ENCODE measurements at places on chromosomes 5 and 9.

DNA sequence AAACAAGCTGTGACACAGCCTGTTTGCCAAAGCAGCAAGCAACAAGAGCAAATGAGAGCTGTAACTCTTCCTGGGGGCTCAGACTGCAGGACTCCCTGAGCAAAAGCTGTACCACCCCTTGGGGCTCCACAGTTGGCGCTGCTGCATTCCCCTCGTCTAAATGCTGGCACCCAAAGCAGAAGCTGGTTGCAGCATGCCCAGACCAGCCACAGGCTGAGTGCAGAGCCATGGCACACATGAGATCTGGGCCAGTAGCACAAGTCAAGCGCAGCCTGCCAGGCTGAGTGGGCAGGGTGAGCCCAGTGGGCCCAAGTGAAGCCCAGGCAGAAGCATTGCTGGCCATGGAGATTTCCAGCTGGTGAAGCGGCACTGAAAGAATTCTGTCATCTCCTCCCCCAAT, 157.3 kb upstream of the GRAMD2B start:
- DNase-seq, result no peak

- DNase-seq, result no peak
These were observed 8.0 kb downstream of the PDLIM4 start for GRCh38 chr5:132265336-132266030.

GRCh38 chr5:168147568-168148360, 143.7 kb upstream of the WWC1 start:
- no peak for DNase-seq

DNA sequence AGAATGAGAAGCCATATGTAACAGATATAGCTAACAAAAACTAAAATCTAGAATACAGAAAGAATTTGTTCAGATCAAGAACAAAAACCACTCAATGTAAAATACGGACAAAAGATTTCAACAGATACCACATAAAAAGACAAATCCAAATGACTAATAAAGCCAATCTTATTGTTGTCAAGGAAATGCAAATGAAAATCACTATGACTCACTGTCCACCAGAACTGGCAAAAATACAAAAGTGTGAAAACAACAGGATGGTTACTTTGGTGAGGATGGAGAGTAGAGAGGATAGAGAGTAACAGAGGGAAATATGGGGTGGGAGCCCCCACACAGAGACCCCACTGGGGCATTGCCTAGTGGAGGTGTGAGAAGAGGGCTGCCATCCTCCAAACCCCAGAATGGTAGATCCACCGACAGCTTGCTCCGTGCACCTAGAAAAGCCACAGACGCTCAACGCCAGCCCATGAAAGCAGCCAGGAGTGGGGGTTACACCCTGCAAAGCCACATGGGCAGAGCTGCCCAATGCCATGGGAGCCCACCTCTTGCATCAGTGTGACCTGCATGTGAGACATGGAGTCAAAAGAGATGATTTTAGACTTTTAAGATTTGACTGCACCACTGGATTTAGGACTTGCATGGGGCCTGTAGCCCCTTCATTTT, 15.2 kb upstream of the RHOBTB3 start:
- DNase-seq, result no peak

DNA sequence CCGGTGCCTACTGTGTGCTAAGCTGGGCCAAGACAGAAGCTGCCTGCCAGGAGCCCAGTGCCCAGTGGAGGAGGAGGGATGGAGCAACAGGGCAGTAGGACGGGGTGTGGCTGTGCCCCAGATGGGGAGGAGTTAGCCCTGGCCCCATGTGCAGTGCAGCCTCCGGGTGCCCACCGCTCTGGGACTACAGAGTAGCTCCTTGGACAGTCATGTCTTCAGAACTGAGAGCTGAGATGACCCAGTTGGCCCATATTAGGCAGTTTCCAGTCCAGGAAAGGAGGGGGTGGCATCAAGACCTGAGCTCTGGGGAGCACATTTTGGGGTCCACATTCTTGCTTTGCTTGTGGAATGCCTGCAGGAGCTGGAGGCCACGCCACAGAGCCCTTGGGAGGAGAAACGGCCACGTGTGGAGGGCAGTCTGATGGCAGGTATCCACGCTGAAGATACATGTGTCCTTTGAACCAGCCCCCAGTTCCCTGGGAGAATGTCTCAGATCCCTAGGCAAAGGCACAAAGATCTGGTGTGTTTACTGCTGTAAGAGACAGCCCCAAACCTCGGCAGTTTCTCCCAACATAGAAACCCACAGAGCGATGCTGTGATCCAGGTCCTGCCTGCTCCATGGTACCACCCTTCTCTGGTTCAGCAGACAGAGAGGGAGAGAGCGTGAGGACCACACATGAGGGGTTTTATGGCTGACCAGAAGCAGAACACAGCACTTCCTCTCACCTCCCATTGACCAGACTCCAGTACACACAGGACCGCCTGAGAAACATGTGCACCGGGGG, 46.8 kb upstream of the FCN1 start:
- no peak for DNase-seq

- DNase-seq, result no peak
These were observed 560.7 kb downstream of the HTR1A start for GRCh38 chr5:63401436-63402046.

DNA sequence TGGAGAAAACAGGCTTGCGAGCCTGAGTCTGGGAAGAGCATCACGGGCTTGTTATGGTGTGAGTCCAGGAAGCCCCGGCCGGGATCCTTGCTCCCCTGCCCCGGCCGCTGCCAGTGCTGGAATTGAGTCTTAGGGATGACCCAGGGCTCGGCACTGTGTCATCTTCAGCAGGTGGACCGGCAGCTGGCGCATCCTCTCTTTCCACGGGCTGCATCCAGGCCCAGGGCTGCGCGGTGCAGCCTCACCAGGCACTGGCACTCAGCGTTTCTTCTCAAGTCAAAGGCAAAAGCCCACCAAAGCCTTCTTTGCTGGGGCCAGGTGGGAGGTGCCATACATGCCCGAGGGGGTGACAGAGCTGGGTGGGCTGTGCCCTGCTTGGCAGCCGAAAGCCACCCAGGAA, 46.6 kb downstream of the COL5A1 start:
- DNase-seq, result no peak

GRCh38 chr9:118689280-118689679, 680.0 kb downstream of the BRINP1 start:
- no peak for DNase-seq

DNA sequence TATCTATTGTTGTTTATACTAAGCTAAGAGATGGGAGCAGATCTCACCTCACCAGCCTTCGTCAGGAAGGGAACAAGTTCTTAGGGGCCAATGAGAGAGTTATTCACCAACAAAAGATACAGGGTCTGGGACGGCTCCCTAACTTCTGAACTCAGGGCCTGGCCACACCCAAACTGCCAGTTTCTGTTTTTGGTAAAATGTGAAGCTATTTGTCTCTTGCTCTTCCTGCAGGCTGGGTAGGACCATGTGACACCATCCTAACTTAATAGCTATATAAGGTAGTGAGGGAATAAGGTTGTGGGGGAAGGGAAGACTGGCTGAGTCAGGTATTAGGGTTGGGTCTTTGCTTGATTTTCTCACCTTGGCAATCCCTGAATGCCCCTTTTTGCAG, 480.5 kb downstream of the KDM4C start:
- DNase-seq, result no peak

DNA sequence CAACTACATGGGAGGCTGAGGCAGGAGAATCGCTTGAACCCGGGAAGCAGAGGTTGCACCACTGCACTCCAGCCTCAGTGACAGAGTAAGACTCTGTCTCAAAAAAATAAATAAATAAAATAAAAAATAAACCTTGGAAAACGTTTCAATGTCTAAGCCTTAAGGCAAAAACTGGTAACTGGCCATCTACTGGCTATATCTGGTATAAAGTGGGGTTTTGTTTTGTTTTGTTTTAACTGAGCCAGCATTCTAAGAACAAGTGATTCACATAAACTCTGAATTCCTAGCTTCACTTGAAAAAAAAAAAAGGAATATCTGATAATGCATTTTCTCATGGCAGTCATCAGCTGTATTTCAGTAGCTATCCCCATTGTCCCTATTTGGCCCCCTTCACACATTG, 126.1 kb upstream of the EFNA5 start:
- DNase-seq, result no peak

DNA sequence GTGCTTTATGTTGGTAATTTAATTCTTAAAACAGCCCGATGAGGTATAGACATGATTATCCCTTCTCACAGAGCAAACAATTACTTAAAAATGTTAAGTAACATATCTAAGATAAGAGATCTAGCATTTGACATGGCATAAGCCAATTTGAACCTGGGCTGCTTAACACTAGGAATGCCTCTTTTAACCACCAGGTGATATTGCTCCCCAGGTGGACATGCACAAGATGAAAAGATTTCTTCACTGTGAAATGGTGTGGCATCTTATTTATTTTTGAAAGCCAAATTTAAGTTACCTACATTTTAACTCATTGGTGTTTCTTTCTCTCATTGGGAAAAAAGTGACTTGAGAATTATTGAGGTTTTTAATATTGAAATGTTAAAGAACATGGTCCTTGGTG, 15.8 kb upstream of the LRRC70 start:
- no peak for DNase-seq
